ENCODE measurements at places on chromosomes 5 and 9.

- peak; percentile 45 for DNase-seq
These were observed 18.4 kb upstream of the VPS13A start for GRCh38 chr9:77158772-77159513.

DNA sequence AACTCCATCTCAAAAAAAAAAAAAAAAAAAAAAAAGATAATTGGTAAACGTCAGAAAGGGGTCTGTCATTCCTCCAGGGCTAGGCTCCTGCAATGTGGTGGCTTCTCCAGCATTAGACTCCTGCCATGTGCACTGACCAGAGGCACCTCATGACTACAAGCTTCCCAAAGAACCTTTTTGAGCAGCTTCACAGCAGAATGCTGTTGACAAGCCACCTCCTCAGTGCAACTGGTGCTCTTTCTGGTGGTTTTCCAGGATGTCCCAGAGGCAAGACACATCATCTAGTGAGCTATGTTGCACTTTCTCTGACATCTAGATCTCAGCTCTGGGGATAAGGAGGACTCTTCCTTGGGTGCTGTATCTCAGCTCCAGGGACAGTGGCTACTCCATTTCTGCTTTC lies 11.6 kb downstream of the RPL37 start:
- DNase-seq = no peak

GRCh38 chr5:203246-203930 lies 12.1 kb downstream of the LRRC14B start:
- no peak for DNase-seq

- DNase-seq = no peak
These were observed 3.9 kb downstream of the AMACR start for GRCh38 chr5:34003941-34004340.
